ENCODE measurements at places on chromosomes 13 and 19.

DNA sequence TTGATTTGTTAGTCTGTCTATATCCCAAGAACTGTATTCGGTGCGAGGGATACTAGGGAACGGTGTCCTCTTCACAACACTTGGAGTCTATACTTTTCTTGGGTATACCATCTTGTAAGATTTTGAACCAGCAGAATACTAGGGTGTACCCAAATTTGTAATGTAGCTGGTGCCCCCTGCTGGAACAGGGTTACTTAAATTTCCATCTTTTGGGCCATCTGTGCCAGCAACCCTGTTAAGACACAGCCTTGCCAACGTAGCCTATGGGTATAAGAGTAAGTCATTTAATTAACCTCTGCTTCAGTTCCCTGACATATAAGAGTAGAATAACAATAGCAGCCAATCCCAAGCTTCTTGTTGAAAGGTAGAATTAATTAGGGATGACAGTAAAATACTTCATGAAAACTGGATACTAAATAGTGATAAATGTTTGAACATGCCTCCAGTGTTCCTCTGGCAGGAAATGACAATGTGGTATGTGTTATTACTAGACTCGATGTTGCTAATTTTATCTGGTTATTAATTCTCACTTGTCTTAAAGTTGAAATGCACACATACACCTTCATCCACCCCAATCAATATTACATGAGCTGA is 607.6 kb downstream of the FGF9 start:
- peak; percentile 20 for DNase-seq

DNA sequence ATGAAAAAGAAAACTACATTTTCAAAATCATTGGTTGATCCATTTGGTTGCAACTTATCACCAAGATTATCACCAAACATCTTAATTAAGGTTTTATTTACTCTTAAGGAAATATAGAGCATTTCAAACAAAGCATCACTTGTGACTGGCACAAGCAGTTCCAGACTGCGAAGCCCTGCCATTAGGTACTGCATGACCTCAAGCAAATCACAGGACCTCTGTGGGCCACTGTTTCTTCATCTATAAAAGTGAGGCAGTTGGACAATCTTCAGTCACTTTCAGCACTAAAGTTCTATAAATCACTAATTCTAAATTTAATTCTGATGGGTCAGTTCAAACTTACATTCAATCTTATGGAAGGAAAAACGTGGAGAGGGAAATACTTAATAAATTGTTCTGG is 2.0 kb downstream of the ELF1 start:
- DNase-seq, result no peak

DNA sequence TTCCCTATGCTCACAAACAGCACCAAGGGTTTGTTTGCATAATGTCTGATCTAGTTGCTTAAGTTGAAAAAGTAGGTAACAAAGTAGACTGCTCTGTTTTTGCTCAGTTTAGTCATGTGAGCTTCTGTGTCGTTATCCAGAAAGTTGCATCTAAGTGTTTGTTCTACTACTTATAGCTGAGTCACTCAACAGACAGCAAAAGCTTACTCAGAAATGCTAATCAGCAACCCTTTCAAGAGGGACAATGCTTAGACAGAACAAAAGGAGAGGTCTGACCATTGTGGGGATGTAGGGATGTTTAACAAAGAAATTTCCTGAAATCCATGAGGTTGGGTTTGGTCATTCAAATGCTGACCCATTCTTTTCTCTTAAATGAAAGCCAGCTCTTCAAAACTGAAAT is 106.4 kb downstream of the ATP8A2 start:
- no peak for DNase-seq

- no peak for DNase-seq
Measured at GRCh38 chr13:59497621-59498247, 666.0 kb downstream of the DIAPH3 start.

- no peak for DNase-seq
Measured at GRCh38 chr19:3137119-3137518, 1.3 kb downstream of the GNA15 start.

- peak; percentile 8 for DNase-seq
Measured at GRCh38 chr19:29812080-29812880, 489 bp downstream of the CCNE1 start.

- DNase-seq, result no peak
Measured at GRCh38 chr13:111558700-111559088, 238.3 kb downstream of the TEX29 start.

DNA sequence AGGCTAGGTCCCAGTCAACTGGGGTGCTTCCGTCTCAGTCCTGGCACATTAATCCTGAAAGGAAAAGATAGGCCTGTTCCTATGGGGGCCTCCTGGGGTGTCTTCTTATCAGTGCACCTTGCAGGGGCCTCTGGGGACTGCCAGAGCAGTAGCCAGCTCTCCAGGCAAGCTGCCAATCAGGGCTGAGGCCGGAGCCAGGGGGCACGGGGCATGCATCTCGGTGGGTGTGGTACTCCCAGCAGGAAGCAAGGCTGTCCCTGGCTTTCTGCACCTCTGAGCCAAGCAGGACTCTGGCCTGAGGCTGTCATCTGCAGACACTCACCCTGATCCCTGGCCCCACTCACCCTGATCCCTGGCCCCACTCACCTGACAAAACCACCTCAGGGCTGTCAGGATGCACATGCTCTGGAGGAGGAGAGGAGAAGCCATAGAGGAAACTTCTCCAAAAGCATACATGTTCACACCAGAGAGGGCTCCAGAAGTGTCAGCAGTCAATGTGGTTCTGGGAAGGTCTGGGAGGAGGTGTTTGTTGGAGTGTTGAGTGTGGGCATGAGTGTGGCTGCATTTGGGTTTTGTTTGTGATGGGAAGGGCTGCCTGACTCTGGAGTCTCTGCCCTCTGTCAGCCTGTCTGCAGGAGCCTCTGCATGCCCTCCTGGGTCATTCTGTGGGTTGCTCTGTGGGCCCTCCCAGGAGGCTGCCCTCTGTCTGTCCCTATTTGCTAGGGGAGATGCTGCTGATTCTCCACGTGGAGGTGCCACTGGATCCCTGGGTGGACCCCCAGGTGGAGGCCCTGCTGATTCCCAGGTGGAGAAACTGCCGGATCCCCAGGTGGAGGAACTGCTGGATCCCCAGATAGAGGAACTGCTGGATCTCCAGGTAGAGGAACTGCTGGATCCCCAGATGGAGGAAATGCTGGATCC is 22.7 kb upstream of the KCTD15 start:
- DNase-seq, result no peak

GRCh38 chr13:25731536-25731935 is 320.3 kb downstream of the SHISA2 start:
- no peak for DNase-seq

DNA sequence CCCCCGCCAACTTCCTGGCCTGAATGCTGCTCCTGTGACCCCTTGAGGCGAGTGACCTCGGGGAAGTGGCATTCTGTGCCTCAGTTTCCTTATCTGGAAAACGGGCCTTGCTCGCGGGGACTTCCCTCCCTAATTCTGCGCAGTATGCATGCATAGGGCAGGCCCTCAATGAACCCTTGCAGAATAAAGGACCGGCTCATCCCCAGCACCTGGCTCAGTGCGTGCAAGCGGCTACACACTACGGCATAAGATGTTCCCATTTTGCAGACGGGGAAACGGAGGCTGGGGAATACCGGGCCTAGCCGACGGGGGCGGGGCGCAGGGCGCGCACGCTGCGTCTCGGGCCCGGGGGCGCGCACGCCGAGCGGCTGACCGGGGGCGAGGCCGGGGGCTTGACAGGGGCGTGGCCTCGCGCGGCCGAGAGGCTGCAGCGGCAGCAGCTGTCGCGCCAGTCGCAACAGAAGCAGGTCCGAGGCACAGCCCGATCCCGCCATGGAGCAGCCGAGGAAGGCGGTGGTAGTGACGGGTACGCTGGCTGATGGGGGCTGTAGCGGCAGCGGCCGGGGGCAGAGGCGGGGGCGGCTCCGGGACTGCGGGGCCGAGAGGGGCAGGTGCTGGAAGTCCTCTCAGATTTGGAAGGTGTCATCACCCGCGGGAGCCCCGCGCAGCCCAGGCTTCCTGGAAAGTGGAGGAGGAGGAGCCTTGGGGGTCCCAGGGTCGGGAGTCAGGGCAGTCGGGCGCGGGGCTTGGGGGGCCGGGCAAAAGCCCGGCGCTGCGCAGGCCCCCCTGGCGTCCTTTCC is at the start of gene PGPEP1:
Gene PGPEP1, plus strand, starts transcription at position 409 of the 800 bp plus-strand sequence. Its CDS starts 84 bp downstream, at position 493.
- peak; percentile 52 for DNase-seq

DNA sequence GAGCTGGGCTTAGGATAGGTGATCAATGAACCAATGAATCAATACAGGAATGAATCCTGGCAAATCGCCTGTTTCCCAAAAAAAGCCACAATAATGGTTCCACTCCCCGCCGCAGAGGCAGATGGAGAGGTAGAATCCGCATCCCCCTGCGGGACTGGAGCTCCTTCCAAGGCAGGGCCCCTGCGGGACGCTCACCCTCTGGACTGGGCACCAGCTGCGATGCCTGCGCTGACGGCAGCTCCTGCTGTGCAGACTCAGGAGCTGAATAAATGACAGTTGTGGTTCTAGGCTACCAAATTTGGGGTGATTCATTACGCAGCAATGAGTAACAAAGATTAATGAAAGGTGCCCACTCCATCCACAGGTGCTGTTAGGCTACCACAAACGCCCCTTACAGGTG is 8.8 kb upstream of the CDC34 start:
- DNase-seq, result no peak

- DNase-seq, result no peak
Measured at GRCh38 chr13:76754414-76754813, 131.8 kb downstream of the KCTD12 start.

DNA sequence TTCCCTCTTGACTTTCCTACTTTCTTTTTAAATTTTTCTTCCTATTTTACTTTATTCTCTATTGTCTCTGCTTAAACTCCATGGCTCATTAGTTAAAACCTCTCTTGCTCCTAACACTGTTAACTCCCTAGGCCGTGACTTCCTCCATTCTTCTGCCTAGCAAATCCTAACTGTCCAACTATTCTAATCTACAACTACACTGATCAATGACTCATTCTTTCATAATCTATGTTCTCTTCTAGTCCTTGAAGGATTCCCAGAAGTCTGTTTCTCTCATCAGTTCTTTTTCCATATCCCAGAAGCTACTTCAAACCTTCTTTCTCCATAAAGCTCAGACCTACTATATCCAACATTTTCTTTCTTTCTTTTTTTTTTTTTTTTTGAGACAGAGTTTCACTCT is 66.9 kb downstream of the MICU2 start:
- no peak for DNase-seq

DNA sequence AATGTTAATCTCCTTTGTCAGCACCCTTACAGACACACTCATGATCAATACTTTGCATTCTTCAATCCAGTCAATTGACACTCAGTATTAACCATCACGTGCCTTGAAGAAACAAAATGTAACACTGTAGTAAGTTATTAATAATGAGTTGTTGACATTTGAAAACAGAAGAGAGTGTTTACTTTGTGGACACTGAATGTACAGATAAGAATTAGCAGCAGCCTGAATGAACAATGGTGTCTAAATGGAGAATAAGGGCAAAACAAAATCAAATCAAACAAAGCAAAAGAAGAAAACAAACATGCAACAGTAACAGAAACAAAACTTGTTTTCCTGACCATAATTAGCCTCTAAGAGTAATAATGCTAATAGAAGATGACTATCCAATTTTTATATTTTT is 1191.1 kb upstream of the MIR17HG start:
- DNase-seq, result no peak

- no peak for DNase-seq
Measured at GRCh38 chr19:2533686-2534422, 57.9 kb downstream of the GADD45B start.

Measured in stimulated activated CD4-positive, alpha-beta T cell treated with anti-CD3 and anti-CD28 coated beads, Interleukin-12 subunit alpha, Interleukin-12 subunit beta, amount 100 ng/mL, for 24 hours (primary cell).